ENCODE measurements at places on chromosomes 7 and 10.

DNA sequence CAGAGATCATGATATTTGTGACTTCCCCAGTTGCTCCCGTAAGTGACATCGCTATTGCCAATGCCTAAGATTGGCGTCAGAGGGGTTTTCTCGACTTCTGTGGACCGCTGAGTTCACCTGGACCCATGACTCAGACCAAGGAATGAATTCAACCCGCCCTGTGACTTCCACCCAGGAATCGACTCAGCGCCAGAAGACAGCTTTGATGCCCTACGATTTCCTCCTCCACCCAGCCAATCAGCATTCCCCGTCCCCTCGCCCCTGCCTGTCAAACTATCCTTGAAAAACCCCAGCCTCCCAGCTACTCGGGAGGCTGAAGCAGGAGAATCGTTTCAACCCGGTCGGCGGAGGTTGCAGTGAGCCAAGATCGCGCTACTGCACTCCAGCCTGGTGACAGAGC lies 58.3 kb downstream of the MICALL2 start:
- no peak for DNase-seq

DNA sequence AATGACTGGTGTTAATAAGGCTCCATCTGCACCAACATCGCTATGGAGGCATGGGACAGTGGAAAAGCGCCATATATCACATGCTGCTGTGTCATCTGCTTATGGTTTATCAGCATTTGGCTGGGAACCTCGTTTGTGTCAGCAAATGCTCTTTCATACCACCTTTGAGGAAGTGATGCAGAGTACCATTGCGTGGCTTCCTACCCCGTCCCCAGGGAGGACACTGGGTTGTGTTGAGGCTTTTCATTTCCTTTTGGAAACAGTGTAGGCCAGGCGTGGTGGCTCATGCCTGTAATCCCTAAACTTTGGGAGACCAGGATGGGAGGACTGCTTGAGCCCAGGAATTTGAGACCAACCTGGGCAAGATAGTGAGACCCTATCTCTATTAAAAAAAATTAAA lies 6.8 kb downstream of the TACR2 start:
- DNase-seq, result peak; percentile 87

DNA sequence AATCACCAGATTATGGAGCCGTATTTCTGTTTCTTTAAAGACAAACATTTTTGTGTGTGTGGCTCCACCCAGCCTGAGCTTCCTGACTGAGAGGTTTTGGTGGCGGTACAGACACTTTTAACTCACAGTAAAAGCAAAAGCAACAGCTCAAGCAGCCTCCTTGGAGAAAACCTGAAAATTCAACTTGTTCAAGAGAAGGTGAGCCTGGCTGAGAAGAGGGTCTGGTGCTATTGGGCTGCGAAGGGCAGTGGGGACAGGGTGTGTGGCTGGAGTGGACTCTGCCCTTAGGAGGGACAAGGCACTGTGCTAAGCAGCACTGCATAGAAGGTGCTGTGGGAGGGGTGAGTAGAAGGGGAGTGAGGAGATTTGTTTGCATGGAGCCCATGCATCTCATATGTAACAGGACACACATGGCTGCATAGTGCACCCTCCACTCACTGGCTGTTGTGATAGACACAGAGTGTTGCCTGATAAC lies at the start of gene GIMAP7:
Gene GIMAP7 (plus strand): TSS at position 125 of the 475 bp plus-strand sequence. CDS start 5,103 bp downstream, outside the sequence.
- peak; percentile 15 for DNase-seq

DNA sequence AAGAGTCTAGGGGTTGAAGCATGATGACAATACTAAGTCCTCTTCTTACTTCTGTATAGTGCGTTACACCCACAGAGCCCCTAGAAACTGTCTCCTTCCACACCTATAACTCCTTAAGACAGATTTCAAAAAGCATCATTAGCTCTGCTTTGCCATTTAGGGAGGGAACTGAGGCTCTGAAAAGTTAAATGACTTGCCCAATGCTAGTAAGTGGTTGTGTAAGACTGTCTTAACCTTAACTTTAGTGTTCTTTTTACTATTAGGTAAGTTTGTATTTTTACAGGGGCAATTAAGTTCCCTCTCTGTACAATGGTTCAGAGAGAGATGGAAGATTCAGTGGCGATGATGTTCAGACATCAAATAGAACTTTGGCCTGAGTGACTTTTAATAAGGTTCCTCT lies 72.7 kb upstream of the ASAH2 start:
- peak; percentile 54 for DNase-seq

GRCh38 chr10:16986082-16986405 lies 143.6 kb downstream of the CUBN start:
- no peak for DNase-seq

DNA sequence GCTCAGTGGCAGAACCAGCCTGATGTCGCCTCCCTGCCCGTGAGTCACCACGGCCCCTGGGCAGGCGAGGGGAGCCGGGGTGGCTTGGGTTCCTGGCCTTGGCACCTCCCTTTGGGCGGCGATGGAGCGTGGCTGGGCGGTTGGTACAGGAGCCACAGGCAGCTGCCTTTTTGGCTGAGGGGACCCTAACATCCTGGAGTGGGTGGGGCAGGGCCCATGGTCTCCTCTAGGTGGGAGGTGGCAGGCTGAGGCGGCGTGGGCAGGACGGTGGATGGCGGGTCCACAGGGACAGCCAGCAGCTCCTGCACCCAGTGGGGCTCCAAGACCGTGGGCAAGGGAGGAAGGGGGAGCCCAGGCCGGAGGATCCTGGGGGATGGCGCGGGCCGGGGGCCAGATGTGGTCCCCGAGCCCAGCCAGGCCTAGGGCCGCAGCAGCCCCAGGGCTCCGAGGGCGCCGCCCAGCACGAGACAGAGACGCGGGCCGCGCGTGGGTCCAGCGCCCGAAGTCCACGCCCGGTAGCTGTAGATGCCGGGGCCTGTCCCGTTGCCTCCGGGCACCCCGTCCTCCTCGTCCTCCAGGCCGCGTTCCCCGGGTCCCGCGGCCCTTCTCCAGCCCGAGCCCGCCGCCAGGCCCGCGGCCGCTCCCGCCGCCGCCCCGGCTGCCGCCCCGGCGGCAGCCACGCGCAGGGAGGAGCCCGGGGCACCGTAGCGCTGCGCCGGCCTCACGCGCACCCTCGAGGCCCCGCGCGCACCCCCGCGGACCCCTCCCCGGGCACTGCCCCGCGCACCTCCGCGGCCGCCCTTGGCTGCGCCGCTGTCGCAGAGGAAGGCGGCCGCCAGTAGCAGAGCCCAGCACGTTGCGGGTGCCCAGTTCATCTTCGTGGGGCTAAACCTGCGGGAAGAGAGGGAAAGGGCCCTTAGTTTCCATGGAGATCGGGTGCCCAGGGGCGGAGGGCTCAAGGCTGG lies 1.3 kb downstream of the SPRN start:
- DNase-seq, result peak; percentile 18

GRCh38 chr7:107946881-107947280 lies 55.9 kb downstream of the DLD start:
- DNase-seq, result no peak

GRCh38 chr7:7512861-7513597 lies 22.6 kb downstream of the COL28A1 start:
- DNase-seq, result no peak

GRCh38 chr7:147311336-147311735 lies 1194.7 kb downstream of the CNTNAP2 start:
- no peak for DNase-seq

GRCh38 chr7:135886345-135887132 lies 90.6 kb downstream of the MTPN start:
- no peak for DNase-seq

- DNase-seq, result no peak
Observed at GRCh38 chr7:26423436-26423835, 131.8 kb downstream of the SNX10 start.

DNA sequence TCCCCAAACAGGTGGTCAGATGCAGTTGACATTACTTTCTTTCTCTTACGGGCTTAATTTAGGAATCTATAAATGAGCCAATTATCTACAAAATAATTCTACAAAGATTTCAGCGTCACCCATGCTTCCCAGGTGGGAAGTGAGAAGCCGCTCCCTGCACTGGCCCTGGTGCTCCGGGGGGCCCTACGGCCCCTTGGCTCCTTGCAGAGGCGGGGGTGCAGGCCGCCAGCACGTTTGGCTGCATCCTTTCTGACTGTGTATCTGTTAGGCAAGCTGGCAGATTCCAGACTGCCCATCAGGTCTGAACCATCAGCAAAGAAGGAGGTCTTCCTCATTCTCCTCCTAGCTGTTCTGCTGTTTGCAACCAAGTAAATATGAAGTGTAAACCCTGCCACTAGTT lies 16.3 kb downstream of the VWC2 start:
- no peak for DNase-seq

GRCh38 chr7:23242321-23242720 lies 4.3 kb upstream of the GPNMB start:
- peak; percentile 93 for DNase-seq

- DNase-seq, result no peak
Observed at GRCh38 chr10:10020945-10021344, 996.7 kb upstream of the CELF2 start.

- peak; percentile 7 for DNase-seq
Observed at GRCh38 chr10:69640196-69640980, 10.3 kb downstream of the FAM241B start.

- DNase-seq, result no peak
Observed at GRCh38 chr7:2945171-2945570, 98.5 kb downstream of the CARD11 start.

- no peak for DNase-seq
Observed at GRCh38 chr7:4754433-4755010, 20.9 kb upstream of the AP5Z1 start.

DNA sequence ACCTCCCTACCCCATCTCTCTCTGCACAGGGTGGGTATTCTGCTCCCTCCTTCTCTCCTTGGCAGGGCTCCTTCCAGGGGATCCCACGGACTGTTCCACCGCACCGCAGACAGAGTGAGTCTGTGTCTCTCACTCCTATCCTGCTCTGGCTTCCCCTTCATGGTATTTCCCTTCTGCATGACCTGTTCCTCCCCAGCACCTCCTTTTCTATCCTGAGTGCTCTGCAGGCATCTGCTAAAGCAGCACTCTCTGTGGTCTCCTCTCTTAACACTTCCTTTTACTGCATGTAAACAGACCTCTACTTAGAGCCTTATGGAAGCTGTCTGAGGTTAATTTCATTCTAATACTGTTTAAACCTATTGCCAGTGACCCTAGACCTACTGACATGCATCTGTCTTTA lies 171.5 kb downstream of the CCSER2 start:
- DNase-seq, result peak; percentile 13

GRCh38 chr7:74183653-74184450 lies 9.7 kb downstream of the EIF4H start:
- DNase-seq, result peak; percentile 18

DNA sequence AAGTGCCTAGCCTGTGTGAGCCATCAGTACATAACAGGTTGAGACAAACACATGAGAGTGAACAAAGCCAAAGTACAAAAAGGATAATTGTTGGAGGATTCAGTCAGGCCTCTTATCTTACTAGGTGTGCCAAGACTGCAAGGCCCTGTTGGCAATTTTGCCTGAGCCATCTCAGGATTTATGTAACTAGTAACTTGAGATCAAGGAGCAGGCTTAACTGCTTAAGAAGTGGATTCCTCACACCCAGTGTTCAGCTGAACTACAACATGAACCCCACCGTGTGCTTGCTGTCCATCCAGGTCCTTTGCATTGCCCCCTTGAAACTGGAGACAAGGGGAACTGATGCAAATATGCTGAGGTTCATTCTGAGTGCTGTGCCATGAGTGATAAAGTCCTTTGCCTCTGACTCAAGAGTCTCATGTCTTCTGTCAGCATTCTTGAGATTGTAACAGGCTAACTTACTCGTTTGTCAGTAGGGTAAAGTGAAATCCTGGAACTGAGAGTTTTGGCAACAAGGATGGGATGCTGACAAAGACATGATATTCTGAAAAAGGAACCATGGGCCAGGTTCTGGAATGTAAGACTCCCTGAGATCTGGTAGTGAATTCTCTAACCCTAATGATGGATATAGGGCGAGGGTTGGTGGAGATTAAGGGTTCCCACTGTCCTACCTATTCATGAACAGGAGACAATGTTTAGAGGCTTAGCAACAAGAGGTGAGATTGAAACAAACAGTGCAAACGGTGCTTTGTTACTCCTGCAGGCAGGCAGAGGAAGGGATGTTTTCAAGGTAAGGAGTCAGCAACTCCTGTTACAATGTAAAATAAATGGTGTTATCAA lies 44.1 kb upstream of the GATAD1 start:
- no peak for DNase-seq

DNA sequence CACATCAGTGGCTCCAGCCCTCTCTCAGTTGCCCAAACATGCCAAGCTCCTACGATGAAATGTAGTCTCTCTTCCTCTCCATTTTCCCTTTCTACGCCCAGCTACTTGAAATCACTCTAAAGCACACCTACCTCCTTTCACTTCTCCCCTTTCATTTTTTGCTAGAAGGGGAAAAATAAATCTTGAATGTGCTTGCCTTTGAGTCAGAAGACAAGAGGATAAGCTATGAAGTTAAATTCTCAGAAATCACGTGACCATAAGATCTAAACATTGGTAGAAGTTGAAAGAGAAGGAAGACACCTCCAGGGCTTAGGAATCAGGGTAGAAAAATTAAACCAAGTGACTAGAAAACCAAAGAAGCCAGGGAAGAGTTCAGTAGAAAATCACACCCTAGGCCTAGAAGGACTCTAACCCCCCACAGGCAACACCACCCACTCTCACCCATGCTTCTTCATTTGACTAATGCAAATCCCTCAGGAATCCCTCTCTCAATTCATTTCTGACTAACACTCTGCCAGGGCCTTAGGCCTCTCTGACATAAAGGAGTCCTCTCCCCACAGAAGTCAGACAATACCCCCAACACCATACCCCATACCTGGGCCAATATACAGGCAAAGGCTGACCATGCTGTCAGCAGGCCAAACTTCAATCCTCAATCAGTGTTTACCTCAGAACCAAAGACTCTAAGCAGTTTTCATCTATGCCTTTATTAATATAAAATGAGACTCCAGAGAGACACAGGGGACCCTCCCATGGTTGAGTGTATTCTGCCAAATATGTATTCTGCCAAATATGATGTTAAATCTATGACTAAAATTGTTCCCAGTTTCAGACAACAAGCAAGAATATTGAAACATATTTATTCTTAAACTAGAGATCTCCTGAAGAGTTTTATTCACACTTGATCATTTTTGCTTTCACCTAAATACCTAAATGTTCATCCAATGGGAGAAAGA lies 84.8 kb downstream of the ELMO1 start:
- DNase-seq, result no peak

DNA sequence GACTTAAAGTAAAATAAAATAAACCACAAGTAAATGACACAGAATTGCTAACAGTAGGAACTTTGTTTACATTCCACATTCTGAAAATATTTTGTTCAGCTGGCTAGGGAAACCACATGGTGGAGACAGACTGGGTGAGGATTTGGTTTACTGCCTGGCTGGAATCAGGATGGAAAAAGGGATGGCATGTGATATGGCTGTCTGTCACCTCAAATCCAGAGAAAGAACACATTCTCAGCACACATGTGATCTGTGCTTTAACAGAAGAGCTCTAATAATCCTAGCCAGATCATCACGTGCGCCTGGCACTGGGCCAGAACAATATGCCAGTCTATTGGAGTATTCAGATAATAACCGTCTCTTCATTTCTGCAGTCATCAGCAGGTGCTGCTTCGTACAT lies 90.9 kb upstream of the PIP4K2A start:
- DNase-seq, result no peak
